Lower lobe of right lung (tissue), 2 donors: ENCODE measurements at places on chromosomes 1 and 21.

- DNase-seq = no peak
Measured at GRCh38 chr1:234484991-234485739, 6.2 kb upstream of the TARBP1 start.

DNA sequence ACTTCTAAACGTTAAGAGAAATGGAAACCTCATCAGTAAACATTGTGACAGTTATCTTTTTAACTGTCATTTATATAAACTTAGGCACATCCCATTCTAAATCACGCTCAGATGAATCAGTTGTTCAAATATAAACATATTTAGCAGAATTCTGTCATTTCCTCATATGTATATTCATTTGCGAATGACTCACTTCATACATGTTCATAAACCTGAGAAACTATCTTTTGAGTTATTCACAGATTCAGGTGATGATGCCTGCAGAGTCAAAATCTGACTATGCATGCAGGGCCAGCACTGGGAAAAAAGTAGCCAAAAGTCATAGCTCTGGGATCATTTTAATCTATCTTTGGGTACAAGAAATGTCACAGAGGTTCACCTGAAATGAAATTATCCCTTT is 153.8 kb upstream of the PKN2 start:
- DNase-seq = no peak

DNA sequence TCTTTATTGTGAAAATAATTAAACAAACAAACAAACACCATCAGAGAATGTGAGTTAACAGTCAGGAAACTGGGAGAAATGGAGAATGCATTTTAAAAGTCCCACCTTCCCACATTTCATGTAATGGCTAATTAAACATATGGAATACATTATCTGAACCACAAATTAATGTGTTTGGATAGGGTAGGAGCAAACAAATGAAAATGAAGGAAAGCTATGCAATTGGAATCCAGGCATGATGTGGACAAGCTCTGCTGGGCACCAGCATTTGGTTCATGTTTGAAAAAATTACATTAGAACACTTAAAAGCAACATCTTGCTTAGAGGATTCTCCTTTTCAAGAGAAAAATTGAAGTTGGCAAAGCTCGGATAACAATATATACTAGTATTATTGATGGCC is 628.1 kb downstream of the LMO4 start:
- no peak for DNase-seq

DNA sequence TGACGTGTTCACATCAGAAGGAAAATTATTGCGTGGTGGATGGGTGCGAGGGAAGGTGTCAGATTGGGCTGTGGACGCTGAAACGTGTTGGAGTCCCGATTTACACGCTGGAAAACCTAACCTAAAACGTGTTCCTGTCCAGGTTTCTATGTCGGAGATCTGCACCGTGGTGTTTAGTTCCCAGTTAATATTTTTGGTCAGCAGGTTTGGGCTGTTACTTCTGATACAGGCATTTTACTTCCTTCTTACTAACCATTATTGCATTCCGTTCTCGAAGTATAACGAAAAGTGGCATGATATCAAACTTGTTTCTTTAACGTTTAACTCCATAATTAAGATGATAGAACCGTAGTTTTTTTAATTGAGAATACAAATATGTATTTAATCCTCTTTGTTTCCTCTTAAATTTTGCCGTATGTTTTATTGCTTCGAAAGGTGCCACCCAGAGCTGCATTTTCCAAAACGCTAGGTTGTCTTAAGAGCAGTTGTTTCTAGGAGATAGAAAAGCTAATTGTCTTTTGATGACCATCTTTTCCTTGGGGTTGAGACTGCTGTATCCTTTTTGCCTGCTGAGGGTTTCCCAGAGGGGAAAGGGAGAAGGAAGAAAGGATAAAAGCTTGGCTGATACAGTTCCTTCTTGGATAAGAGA is 1.3 kb downstream of the ADARB1 start:
- no peak for DNase-seq

- DNase-seq = no peak
Measured at GRCh38 chr1:197808880-197809279, 33.6 kb upstream of the DENND1B start.
